Activated naive CD8-positive, alpha-beta T cell treated with anti-CD3 and anti-CD28 coated beads for 36 hours (primary cell): ENCODE measurements at places on chromosomes 2 and 18.

- no peak for DNase-seq
Observed at GRCh38 chr2:133737242-133737993, 169.2 kb upstream of the NCKAP5 start.

GRCh38 chr2:182142062-182142461, 156.4 kb downstream of the PPP1R1C start:
- no peak for DNase-seq

DNA sequence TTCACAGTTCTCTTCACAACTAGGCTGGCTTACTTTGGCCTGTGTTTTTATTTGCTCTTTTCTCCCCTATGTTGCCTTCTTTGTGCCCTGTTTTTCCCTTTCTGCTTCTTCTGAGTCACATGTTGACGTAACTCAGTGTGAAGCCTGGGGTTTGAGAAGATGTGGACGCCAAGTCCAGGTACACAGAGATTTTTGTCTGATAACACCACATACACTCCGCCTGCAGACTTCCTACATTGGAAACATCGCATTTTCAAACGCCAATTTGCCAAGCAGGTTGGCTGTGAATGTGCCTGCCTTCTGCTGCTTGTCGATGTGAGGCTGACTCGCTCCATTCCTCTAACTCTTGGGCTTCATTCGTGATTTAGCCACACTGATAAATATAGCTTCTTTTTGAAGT, 62.6 kb upstream of the FN1 start:
- no peak for DNase-seq

DNA sequence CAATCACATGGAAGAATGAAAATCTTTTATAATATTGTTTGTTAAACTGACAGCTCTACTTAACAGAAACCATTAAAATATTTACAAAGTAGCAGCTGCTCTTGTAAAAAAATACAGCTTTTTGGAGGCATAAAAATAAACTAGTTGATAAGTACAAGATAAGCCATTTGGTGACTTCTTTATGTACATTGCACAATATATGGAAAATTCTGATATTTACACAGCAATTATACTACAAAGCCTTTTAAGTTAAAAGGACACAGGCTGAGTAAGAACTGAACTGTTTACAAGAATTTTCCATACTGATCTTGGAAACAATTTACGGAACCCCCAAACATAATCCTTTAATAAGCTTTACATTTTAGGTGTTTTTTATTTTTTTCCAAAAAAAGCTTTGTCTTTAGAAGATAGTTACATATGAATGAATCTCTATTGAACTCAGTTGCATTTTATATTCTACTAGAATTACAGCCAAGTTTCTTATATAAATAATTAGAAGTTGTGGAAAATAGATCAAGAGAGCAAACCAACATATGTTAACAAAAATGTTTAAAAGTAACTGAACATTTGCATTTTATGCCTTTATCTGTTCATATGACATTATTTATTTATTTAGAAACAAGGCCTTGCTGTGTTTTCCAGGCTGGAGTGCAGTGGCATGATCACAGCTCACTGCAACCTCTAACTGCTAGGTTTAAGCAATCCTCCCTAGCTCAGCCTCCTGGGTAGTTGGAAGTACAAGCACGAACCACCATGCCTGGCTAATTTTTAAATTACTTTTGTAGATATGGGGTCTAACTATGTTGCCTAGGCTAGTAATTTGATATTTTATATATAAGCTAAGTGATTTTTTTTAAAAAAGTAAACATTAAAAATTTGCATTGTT, 142.5 kb downstream of the OTX1 start:
- DNase-seq, result no peak

DNA sequence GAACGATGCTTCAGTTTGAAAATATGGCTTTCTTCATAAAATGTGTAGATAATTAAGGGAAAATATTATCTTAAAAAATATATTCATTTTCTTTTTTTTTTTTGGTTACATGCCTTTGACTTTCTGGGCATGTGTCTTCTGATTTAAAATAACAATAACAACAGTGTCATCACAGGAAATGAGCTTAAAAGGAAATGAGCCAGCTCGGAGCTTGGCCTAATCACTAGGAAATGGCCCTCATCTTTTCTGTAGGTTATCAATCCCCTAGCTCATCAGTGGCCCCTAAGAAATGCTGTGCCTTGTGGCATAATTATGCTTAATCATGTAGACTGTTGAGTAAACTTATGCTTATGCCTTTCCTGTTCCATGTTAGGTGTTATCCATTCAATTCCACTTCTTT, 141.8 kb upstream of the FHL2 start:
- no peak for DNase-seq

GRCh38 chr2:170115501-170116229, 62.3 kb upstream of the MYO3B start:
- no peak for DNase-seq

GRCh38 chr18:54774423-54774822, 53.9 kb upstream of the RAB27B start:
- DNase-seq, result no peak

DNA sequence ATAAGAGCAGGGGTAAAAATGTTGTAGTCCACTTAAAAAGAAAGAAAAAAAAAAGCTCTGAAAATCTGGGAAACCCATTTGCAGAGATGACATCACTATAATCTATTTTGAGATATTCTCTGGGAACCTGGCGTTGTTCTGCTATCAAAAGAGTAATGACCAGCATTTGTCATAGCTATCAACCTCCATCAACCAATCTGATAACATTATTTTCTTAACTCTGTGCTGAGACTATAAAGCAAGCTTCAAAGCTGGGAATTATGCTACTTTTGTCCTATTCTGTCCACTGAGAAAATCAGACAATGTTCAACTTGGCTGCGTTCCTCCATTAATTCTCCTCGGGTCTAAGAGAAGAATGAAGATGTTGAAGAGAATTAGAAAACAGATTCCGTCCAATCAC, 107.5 kb downstream of the STK39 start:
- DNase-seq, result no peak

DNA sequence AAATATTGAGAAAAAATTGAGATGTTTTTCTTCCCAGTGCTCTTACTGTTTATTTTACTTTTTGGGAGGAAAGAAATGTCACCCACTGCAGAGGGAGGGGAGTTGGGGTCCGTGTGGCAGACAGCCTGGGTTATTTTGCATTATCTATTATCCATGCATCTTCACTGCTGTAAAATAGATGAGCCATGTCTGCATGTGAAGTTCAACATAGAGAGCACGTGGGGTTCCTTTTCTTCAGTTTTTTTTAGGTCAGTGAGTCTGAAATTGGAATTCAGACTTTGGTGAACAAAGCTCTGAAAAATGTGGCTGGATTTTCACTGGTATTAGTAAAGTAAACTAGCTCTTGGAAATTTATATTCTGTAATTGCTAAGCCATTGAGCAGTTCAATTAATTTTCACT, 2.4 kb downstream of the DCDC2C start:
- no peak for DNase-seq

GRCh38 chr2:10777111-10777841, 35.3 kb downstream of the PDIA6 start:
- DNase-seq, result no peak

DNA sequence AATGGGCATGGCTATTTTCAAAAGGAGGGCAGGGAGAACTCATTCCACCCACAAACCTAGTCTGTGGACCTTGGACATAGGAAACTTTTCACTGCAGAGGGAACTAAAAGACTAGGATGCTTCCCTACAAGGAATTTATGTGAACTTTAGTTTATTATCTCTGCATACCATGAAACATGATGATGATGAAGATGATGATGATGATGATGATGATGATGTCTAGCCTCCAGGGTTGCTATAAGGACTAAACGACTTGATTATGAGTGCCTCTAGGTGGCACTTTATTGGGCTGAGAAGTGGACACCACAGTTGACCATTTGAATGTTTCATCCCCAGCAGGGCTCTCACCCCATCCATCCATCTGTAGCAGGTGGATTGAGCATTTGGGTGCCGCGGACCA, 260.0 kb upstream of the TCF4 start:
- DNase-seq, result no peak

DNA sequence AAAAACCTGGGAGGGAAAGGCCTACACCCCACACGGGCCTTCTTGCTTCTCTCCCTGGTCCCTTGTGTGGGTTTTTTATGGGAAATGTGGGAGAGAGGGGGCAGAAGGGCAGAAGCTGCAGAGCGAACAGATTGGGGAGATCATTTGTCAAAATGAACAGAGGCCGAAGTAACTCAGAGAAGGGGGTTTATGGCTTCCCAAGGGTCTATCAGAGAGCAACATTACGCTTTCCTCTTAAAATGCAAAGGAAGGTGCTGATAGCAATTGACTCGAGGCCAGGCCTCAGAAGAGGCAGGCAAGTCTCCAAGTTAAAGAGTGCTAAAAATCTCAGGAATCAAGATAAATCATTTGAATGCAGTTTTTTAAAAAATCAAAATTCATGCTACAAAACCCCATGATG, 101.5 kb downstream of the SGPP2 start:
- no peak for DNase-seq

DNA sequence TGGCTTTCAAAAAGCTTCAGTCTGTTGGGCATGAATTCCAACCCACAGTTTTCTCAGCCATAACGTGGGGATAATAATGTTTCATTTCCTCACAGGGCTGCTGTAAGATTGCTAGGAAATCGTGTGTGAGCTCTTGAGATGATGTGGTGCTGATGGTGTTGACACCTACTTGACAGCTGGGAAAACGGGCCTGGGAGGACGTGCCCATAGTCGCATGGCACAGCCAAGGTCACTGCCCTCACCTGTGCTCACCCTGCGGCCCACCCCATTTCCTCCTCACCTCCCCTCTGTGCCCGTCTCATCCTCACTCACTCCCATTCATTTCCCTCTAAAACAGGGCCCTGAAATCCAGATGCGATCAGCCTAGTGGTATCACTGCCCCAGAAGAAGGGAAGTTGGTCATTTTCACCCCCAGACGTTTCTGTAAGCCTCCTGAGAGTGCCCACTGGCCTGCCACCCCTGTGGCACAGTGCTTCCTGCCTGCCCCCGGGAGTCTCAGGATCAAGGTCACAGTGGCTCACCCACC, 33.0 kb downstream of the DPYSL5 start:
- DNase-seq, result no peak

GRCh38 chr2:25453199-25453905, 111.6 kb upstream of the DNMT3A start:
- DNase-seq, result peak; percentile 47

- DNase-seq, result no peak
Observed at GRCh38 chr2:213216461-213216860, 65.0 kb upstream of the IKZF2 start.

DNA sequence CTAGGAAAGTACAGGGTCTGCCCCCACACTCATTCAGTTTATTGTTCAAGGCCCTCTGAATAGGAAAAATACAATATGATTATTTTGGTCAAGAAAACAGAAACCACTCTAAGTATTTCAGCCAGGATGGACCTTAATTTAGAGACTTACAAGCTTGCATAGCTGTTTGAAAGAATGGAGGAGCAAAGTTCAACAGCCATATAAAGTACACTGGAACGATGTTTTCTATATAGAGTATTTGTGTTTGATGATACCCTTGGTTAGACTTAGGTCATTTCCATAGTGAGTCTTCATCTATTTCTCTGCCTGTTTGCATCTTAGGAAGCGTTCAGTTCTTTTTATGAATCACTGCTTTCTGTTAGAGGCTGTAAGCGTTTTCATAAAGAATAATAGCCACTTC, 366.2 kb downstream of the NUP35 start:
- no peak for DNase-seq

- no peak for DNase-seq
Observed at GRCh38 chr2:235694721-235695601, 201.1 kb downstream of the AGAP1 start.

DNA sequence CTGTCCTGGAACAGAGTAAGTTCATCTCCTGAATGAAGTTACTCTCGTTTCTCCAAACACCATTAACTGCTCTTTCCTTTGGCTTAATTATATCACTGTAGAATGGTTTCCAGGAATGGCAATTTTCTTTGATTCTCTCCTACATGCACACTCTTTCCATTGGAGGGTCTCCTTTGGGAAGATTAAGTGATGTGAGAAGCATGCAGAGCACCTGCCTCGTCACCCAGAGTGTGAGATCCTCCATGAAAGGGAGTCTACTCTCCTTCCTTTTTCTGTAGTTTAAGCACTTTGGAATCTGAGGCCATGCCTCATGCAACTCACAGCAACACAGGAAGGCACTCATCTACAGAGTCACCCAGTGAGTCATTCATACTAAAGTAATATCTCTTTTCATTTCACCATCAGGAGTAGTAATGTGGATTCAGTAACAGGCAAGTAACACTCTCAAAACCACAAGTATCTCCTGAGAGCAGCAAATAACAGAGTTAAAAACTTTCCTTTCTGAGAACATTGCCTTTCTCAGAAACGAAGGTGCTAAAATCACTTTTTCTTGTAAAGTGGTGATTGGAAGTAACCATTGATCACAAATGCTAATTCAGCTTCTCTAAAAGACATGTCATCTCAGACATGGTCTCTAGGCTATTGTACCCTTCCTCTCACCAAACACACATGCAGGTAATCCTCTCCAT, 52.8 kb upstream of the IL1RL1 start:
- DNase-seq, result peak; percentile 37

GRCh38 chr2:8643996-8644356, 37.9 kb upstream of the ID2 start:
- DNase-seq, result no peak

DNA sequence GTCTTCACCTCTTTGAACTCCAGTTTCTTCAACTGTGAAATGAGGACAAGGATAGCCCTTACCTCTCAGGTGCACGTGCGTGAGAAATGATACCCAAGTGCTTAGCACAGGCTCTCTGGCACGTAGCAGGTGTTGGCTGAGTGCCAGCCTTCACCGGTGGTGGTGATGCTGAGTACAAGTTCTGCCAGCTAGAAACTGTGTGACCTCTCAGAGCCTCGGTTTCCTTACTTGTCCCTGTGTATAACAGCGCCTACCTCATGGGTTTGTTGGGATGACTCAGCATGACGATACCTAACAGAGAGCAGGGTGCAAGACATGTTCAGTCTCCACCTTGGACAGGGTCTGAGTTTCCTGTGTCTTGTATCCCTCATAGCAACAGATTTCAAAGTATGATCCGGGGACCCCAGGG, 205.1 kb downstream of the TNS1 start:
- no peak for DNase-seq

DNA sequence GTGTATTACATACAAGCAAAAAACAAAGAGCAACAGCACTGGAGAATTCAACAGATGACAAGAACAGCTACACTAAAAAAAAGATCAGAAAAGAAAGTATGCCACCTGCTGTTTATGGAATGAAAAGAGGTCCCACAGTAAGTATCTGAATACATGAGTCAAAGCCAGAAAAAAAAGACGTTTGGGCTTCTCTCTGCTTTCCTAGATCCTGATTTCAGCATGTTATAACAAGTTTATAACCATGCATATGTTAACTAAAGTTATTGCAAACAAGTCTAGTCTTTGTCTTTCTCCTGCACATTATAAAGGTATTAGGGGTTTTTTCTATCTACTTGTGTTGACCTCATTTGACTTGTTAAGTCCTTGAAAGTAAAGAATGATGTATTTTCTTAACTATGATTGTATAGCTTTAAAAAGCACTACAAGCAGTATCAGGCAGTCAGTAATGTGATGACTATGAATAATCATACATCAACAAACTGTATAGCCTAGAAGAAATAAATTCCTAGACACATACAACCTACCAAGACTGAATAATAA, 108.5 kb upstream of the COL5A2 start:
- DNase-seq, result no peak
